ENCODE measurements at places on chromosomes 5 and 9.
A peak's percentile ranks its signal among the peaks of the same experiment; 100 is the strongest.

- no peak for DNase-seq
Observed at GRCh38 chr9:78103971-78104433, 72.4 kb upstream of the GNAQ start.

DNA sequence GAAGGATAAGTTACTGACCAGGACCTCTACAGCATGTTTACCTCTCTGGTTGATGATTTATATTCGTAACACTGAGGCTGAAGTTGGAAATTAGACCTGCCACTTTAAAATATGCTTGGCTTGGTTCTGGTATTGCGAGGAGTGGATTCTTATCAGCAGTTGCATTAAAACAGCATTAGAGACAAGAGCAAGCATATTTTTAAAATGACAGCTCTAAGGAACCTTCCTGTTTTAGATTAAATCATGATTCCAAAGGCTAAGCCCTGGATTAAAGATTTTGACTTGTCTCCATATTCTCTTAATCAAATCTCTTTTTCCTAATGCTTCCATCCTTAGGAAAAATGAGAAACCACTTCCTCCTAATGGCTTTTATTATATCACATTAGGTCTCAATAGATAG lies 277.8 kb downstream of the KCTD16 start:
- DNase-seq: no peak

- no peak for DNase-seq
Observed at GRCh38 chr9:104784098-104784497, 20.2 kb downstream of the NIPSNAP3B start.

GRCh38 chr5:119597728-119598298 lies 31.5 kb upstream of the FAM170A start:
- DNase-seq: no peak

GRCh38 chr5:107957051-107957450 lies 286.3 kb upstream of the EFNA5 start:
- DNase-seq: peak; percentile 21
